ENCODE measurements at places on chromosomes 1 and 21.

DNA sequence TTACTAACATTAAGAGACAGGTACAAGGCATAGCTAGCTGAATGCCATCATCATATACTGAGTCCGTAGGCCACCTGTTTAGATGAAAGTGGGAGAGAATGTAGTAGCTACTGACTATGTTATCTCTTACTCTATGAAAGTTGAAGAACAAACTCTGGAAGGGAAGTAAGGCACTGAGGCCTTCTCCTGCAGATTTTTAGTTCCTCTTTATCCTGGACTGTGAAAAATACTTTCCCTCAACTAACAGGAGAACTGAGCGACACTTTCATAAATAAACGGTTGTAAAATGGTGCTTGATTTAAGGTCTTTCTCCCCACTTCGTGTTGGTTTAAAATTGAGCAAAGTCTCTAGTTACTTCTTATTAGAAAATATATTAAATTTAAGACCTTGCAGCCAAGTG lies 101.9 kb downstream of the FNBP1L start:
- DNase-seq, result no peak

DNA sequence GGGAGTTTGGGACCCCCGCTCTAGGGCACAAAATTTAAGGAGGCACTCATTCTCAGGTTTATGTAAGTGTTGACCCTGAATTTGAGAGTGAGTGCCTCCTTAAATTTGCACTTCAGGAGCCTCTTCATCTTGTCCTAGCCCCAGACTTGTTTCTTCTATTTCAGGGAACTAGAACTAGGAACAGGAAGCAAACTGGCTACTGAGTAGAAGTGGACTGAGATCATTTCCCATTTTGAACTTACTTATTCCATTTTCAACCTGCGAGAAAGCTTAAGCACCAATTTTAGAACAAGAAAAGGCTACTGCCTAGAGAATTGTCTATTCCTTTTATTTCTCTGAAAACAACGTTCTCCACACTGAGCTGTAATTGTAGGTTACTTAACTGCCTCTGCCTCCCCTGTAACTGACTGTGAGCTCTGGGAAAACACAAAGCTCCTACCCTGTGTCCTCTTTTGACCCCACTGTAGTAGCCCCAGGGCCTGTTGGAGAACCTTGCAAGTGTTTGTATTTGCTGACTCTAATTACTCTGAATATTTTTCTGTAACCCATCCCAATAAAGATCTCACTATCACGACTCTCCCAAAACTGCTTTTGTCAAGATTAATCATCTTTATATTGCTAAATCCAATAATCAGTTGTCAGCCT lies 2.5 kb downstream of the PPT1 start:
- no peak for DNase-seq

- no peak for DNase-seq
Observed at GRCh38 chr1:26827106-26827604, 667 bp downstream of the ZDHHC18 start.

DNA sequence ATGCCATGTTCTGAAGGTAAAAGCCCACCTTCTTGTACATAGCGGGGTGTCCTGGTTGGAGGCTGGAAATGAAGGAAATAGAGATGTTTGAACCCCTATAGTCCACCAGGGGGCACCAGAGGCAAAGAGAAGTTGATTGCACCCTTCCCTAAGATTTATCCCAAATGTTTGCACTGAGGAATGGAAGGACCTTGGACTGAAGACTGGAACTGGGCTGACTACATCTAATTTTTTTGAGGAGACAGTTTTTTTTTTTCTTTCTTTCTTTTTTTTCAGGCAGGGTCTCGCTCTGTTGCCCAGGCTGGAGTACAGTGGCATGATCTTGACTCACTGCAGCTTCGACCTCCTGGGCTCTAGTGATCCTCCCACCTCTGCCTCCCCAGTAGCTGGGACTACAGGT lies 55.3 kb upstream of the EIF4G3 start:
- peak; percentile 31 for DNase-seq

- DNase-seq, result no peak
Observed at GRCh38 chr1:245858722-245859492, 648.2 kb downstream of the SMYD3 start.

GRCh38 chr1:218401441-218401997 lies 56.4 kb downstream of the TGFB2 start:
- DNase-seq, result no peak

DNA sequence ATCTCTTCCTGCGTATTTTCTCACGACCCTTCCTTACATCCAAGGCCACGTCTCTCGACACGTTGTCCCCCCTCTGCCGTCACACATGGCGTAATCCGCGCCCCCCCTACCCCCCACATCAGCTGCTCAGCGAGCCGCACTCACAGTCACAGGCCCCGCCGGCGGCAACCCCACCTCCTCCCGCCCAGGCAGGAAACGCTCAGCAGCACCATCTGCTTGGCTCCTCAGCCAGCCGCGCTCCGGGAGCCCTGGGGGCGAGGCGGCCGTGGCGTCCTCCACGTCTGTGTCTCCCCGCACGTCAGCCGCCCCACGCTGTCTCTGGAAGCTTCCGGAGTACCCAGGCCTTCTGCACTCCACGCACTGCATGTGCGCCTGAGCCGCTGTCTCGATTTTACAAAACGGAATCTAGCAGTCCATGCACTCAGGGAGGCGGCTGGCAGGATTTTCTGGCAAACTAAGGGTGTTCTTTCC lies 64.6 kb downstream of the SIK1 start:
- peak; percentile 92 for DNase-seq

- no peak for DNase-seq
Observed at GRCh38 chr1:206116191-206116872, 856 bp downstream of the AVPR1B start.

GRCh38 chr1:116254776-116255175 lies 118.3 kb upstream of the ATP1A1 start:
- DNase-seq, result no peak

DNA sequence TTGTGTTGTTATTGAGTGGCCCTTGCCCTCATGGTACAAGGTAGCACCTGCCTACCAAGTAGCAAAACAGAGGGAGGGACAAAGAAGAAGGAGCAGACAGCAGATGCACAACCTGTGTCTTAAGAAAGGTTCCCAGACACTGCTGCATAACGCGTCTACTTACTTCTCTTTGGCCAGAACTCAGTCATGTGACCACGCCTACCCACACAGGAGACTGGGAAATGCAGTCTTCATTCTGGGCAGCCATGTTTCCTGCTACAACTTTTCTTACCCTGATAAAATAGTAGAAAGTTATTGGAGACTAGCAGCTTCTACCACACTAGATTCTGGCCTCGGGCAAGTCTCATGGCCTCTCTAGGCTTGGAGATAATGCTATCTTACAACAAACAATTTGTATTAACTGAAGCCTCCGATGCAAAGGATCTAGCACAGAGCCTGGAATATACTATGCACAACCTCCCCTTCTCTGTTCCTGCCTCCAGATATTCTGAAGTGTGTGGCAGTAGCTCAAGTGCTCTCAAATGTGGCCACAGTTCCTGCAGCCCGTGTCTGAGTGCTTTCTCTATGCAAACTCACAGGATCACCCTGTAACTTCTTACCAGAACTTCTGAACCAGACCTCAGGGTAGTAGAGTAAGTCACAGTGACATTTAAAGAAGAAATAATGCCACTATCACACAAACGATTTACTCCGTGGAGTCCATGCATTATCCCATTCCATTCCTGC lies 34.1 kb upstream of the BTG2 start:
- DNase-seq, result peak; percentile 76

GRCh38 chr1:39640861-39641260 lies 1.4 kb upstream of the HEYL start:
- DNase-seq, result no peak
